GM12878 (cell line): ENCODE measurements at places on chromosomes 12 and 14. TPM values are rescaled to one million over a fixed set of nuclear protein-coding genes. Genes with fewer than 3 reads are reported as not detected.

- no peaks in the 10 kb centered on the region for H3K27me3 ChIP-seq
- H3K27ac ChIP-seq: no peak overlapping the region
- peak overlapping the region; percentile 91 for H3K4me3 ChIP-seq
- H3K36me3 ChIP-seq: no peaks in the 10 kb centered on the region
- H3K4me1 ChIP-seq: no peaks in the 10 kb centered on the region
These were observed 1.3 kb downstream of the ZFHX2 start for GRCh38 chr14:23550131-23550811.

GRCh38 chr14:94501588-94502516 lies 7.4 kb downstream of the SERPINA12 start:
- no peaks in the 10 kb centered on the region for H3K36me3 ChIP-seq
- H3K4me1 ChIP-seq: no peaks in the 10 kb centered on the region
- no peak for DNase-seq

- H3K4me3 ChIP-seq: no peak overlapping the region
- no peaks in the 10 kb centered on the region; the same call in 1 of the 2 replicates for H3K36me3 ChIP-seq
- no peaks in the 10 kb centered on the region; the same call in 1 of the 2 replicates for H3K27me3 ChIP-seq
- H3K4me1 ChIP-seq: no peaks in the 10 kb centered on the region
These were observed 184.2 kb upstream of the GZMB start for GRCh38 chr14:24818058-24818822.

- no peak for DNase-seq
- no peaks in the 10 kb centered on the region for H3K36me3 ChIP-seq
- H3K4me1 ChIP-seq: no peaks in the 10 kb centered on the region
These were observed 9.9 kb upstream of the ACVR1B start for GRCh38 chr12:51941604-51942003.

The KLRC1 gene
- 0.11 and 0.23 TPM in 2 replicates for polyA plus RNA-seq

DNA sequence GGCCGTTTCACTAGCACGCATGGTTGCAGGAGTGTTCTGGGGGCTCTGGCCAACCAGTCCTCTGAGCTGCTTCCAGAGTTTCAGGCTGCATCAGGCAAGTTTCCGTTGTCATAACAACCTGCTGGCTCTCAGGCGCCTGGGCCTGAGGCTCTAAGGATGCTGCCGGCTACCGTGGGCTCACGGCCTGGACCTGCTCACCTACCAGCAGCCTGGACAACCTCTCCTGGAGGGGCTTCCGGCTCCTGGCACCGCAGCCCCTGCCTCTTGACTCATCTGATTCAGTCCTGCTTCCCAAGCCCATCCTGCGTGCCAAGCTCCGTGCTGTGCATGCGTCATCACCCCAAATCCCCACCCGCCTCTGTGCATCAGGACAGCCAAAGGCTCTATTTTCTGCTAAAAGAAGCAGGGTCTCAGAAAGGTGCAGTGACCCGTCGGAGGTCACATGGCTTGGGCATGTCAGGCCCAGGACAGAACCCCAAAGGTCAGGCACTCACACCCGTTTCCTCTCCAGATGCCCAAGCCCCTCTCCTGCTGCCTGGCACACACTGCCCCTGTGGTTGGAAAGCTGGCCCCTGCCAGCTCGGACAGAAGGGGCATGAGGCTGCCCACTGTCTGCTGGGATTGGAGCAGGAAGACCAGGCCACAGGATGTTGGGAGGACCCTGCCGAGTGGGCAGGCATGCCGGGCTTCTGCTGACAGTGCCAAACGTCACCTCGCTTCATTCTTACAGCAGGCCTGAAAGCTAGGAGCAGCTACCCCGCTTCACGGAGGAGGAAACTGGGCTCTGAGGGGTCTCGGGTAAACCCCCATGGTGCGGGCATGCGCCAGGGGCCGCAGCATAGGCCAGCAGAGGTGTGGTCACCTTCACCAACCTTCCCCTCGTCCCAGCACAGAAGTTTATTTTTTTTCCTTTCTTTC lies 5.7 kb downstream of the BEGAIN start:
- H3K4me1 ChIP-seq: no peaks in the 10 kb centered on the region
- no peaks in the 10 kb centered on the region for H3K36me3 ChIP-seq
- DNase-seq: no peak
- H3K27me3 ChIP-seq: no peaks in the 10 kb centered on the region; the same call in 1 of the 2 replicates
- H3K4me3 ChIP-seq: no peak overlapping the region

DNA sequence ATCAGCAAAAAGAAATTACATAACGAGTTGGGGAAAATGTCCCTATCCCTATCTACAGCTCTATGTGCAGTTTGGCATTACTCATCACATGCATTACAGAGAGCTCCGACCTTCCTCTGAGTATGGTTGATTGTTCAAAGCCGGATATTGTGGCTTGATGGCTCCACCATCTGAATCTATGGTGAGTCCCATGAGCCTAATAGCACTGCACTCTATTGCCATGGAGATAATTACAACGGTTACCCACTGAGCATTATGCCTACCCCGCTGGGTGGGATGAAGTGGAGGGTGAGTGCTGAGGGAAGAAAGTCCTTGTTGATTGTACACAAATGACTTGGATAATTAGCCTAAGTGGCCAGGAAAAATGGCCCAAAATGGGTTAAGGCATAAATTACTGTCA lies 800.5 kb downstream of the NRXN3 start:
- H3K4me3 ChIP-seq: no peak overlapping the region
- H3K27ac ChIP-seq: no peak overlapping the region
- H3K27me3 ChIP-seq: no peaks in the 10 kb centered on the region
- H3K4me1 ChIP-seq: no peaks in the 10 kb centered on the region; the same call in 1 of the 2 replicates

DNA sequence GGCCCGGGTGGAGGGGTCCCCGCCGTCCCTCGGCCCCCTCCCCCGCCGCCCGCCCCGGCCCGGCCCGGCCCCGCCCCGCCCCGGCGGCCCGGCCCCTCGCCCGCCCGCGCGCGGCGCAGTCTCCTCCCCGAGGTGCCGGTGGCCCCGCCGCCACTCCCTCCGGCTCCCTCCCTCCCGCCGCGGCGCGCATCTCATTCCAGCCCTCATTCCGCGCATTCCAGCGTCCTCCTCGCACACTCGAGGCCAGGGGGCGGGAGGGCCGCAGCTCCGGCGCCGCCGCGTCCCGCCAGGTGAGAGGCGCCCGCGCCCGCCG lies at the start of gene TEAD4:
TSS of gene TEAD4 (plus strand) at position 206 of the 313 bp plus-strand sequence.
- H3K36me3 ChIP-seq: no peaks in the 10 kb centered on the region
- no peak within 1 kb of the TSS for H3K27ac ChIP-seq
- peaks cover 3% of the 10 kb centered on the region; the same call in 1 of the 2 replicates for H3K27me3 ChIP-seq
- H3K4me1 ChIP-seq: no peaks in the 10 kb centered on the region; the same call in 1 of the 2 replicates

The GYS2 gene
- not detected in 2 replicates for polyA plus RNA-seq

The UNC119B gene
- polyA plus RNA-seq: 4.9 and 7.6 TPM in 2 replicates

The C12orf54 gene
- 3.6 and 4.2 TPM in 2 replicates for polyA plus RNA-seq

The AICDA gene
- 19.1 and 24.9 TPM in 2 replicates for polyA plus RNA-seq

The PRH2 gene
- polyA plus RNA-seq: not detected in 2 replicates

DNA sequence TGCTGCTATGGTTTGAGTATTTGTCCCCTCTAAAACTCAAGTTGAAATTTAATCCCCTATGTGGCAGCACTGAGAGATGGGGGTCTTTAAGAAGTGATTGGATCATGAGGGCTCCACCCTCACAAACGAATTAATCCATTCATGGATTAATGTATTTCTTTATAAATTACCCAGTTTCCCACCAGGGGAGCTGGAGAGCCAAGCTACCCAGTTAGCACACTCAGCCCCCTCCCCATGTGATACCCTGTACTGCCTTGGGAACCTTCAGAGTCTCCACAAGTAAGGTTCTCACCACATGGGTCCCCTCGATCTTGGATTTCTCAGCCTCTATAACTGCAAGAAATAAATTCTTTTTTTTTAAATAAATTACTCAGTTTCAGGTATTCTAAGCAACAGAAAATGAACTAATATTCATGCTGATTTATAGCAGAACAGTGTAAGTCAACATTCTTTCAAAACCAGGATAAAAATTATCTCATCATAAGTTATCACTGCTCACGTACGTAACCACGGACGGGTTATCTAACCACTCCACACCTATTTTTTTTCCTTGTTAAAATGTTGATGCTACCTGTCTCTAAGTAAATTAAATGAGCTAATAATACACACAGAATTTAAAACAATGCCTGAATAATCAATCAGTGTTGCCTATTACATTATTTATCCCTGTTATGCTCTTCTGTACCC lies 3.6 kb downstream of the NAP1L1 start:
- no peaks in the 10 kb centered on the region for H3K27me3 ChIP-seq
- H3K36me3 ChIP-seq: 0 out of 2 replicates have a peak, but pooled peaks cover 2% of the 10 kb centered on the region
- DNase-seq: no peak
- H3K27ac ChIP-seq: no peak overlapping the region

GRCh38 chr14:47490353-47490752 lies 185.1 kb downstream of the MDGA2 start:
- H3K27me3 ChIP-seq: no peaks in the 10 kb centered on the region
- no peak overlapping the region for H3K27ac ChIP-seq
- H3K4me1 ChIP-seq: no peaks in the 10 kb centered on the region

GRCh38 chr12:40055228-40055579 lies 50.7 kb downstream of the SLC2A13 start:
- no peaks in the 10 kb centered on the region for H3K36me3 ChIP-seq
- H3K27ac ChIP-seq: no peak overlapping the region

The TSPAN19 gene
- not detected in 2 replicates for polyA plus RNA-seq
